ENCODE measurements at places on chromosomes 6 and 20. TPM values are rescaled to one million over a fixed set of nuclear protein-coding genes. Genes with fewer than 3 reads are reported as not detected.

Gene CAGE1
- polyA plus RNA-seq = not detected

Gene TP53INP2
- polyA plus RNA-seq = 5.1 TPM

Gene NMBR
- 0.07 TPM for polyA plus RNA-seq

Gene SLA2
- polyA plus RNA-seq = not detected

Gene PTGIS
- polyA plus RNA-seq = 28.8 TPM

Gene TTLL9
- polyA plus RNA-seq = 0.18 TPM

Gene CD93
- not detected for polyA plus RNA-seq

Gene OR14J1
- not detected for polyA plus RNA-seq

Gene SYCP2L
- polyA plus RNA-seq = not detected

Gene SPINT4
- polyA plus RNA-seq = not detected

Gene IL17F
- polyA plus RNA-seq = not detected

Gene TCF15
- not detected for polyA plus RNA-seq

Gene DUSP15
- not detected for polyA plus RNA-seq

Gene PKIB
- not detected for polyA plus RNA-seq

Gene FILIP1
- polyA plus RNA-seq = 0.44 TPM

Gene B3GAT2
- polyA plus RNA-seq = 0.02 TPM

Gene NNAT
- polyA plus RNA-seq = not detected

Gene ECT2L
- polyA plus RNA-seq = not detected

Gene LTB
- polyA plus RNA-seq = not detected

Gene FAM229B
- 40.7 TPM for polyA plus RNA-seq

Gene RBPJL
- not detected for polyA plus RNA-seq

Gene IDH3B
- polyA plus RNA-seq = 113 TPM

Gene CNBD2
- 1.7 TPM for polyA plus RNA-seq

Gene TFEB
- 21.9 TPM for polyA plus RNA-seq

Gene BTN3A1
- 17.3 TPM for polyA plus RNA-seq

Gene KIAA1586
- 2.3 TPM for polyA plus RNA-seq

Gene TUBB2B
- 13.3 TPM for polyA plus RNA-seq

Gene TRIM15
- not detected for polyA plus RNA-seq

Gene CST5
- polyA plus RNA-seq = not detected

Gene TBXT
- not detected for polyA plus RNA-seq

Gene C6orf58
- polyA plus RNA-seq = 0.06 TPM

Gene GSTA2
- polyA plus RNA-seq = not detected

Gene ARFGEF3
- polyA plus RNA-seq = 0.27 TPM

Gene MYLK4
- polyA plus RNA-seq = 0.20 TPM

Gene ENPP4
- polyA plus RNA-seq = 0.63 TPM

Gene BIRC7
- not detected for polyA plus RNA-seq

Gene TBCC
- 23.8 TPM for polyA plus RNA-seq

Gene NEDD9
- polyA plus RNA-seq = 21.3 TPM

Gene VGLL2
- polyA plus RNA-seq = not detected

Gene SLC4A11
- 0.94 TPM for polyA plus RNA-seq

Gene ZBTB12
- polyA plus RNA-seq = 2.0 TPM

Gene ADGB
- not detected for polyA plus RNA-seq

Gene REM1
- not detected for polyA plus RNA-seq

Gene MMP24
- 2.3 TPM for polyA plus RNA-seq

Gene KCNG1
- polyA plus RNA-seq = 18.2 TPM

Gene MUCL3
- not detected for polyA plus RNA-seq

Gene EEF1A1
- 25,088 TPM for polyA plus RNA-seq

Gene LAMA2
- 50.0 TPM for polyA plus RNA-seq

Gene SLC35D3
- not detected for polyA plus RNA-seq

Gene SYNDIG1
- 1.0 TPM for polyA plus RNA-seq

Gene DZANK1
- 2.0 TPM for polyA plus RNA-seq

Gene SYCP2
- polyA plus RNA-seq = 1.2 TPM

Gene PLAGL2
- 3.1 TPM for polyA plus RNA-seq

All from BJ (cell line).